Vagina (tissue), 2 donors: ENCODE measurements at places on chromosomes 4 and X.

- no peak for DNase-seq
Measured at GRCh38 chr4:5753766-5754528, 42.9 kb downstream of the EVC start.

- no peak for DNase-seq
Measured at GRCh38 chrX:19372170-19372546, 28.4 kb downstream of the PDHA1 start.

DNA sequence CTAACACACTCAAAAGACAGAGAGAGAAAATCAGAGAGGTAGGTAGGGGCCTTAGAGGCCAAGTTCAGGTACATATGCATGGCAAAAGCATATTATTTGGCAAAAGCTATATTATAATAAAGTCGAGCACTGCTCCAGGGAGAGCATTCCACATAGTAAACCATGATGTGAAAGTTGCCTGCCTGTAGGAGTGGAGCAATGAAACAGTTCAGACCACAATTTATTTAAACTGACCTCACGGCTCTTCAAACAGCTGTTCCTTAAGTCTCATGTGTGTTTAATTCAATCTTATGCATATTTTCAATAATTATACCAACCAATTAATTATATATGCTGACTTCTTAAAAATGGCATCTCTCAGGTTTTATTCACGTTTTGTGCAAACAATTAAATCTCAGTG, 3.3 kb downstream of the RFC1 start:
- no peak for DNase-seq

- no peak for DNase-seq
Measured at GRCh38 chr4:83257811-83258210, 26.8 kb downstream of the COQ2 start.
